ENCODE measurements at places on chromosomes 3 and 15.
A peak's percentile ranks its signal among the peaks of the same experiment; 100 is the strongest.

DNA sequence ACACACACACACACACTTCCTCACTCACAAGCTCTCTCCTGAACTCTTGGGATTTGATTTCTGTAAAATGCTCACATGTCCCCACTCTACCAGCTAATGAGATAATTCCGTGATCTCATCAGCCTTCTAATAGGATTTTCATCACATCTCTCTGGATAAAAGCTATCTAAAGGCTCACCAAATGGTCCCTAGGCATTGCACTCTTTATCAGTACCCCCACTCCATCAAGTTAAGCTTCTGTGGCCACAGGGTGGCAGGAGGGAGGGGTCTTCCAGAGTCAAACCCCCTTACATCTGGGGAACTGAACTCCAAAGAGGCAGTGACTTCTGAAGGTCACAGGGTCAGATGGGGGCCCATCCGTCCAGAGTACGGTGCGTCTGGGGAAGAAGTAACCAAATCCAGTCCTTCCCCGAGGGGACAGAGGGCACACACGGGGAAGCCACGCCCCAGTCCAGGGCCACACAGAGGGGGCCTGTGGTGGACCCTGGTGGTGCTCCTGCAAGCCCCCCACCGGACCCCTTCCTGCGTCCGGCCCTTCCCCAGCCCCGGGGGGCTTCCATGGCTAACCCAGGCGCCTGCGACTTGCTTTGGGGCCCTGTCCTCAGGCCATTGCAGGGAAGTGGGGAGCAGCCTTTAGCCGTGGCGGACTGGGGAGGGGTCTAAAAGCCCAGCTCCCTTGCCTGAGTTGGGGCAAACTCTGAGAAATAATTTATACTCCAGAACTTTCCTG is 25.5 kb downstream of the CPN2 start:
- no peak for DNase-seq

GRCh38 chr15:49808341-49808740 is 187.5 kb downstream of the DTWD1 start:
- no peak for DNase-seq

GRCh38 chr15:27601239-27601960 is 497.7 kb downstream of the OCA2 start:
- no peak for DNase-seq

DNA sequence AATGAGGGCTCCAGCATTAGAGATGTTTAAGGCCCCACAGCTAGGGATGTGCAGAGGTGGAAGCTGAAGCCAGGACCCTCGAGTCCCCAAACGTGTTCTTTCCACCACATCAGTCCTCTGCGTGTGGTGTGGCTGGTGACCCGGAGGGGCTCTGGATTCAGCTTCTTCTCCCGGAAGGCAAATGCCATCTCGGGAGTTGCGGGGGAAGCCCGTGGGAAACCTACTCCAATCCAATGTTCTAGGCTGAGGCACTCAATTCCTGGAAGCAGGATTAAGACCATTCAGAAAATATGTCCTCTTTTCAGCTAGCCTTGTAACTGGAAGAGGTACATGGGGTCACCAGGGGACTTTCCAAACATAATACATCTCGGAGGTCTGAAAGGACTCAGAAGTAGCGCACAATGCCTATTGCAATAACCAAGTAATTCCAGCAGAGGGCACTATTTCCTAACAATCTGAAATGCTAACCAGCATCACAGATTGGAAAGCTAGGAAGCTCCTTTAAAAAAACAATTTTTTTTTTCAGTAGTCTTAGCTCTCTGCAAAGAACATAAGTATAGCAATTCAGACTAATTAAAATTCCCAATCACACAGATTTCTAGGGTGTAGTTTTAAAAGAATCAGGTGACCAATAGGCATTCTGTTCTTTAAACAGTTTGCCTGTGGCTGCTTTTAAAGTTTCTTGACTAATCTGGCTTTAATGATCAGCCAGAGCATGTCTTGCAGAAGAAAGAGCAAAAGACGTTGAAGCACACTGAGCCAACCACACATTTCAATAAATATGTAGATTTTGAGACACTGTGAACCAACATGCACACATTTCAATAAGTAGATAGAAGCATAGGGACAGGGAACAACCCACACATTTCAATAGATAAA is 36.1 kb downstream of the BNC1 start:
- peak; percentile 25 for DNase-seq

DNA sequence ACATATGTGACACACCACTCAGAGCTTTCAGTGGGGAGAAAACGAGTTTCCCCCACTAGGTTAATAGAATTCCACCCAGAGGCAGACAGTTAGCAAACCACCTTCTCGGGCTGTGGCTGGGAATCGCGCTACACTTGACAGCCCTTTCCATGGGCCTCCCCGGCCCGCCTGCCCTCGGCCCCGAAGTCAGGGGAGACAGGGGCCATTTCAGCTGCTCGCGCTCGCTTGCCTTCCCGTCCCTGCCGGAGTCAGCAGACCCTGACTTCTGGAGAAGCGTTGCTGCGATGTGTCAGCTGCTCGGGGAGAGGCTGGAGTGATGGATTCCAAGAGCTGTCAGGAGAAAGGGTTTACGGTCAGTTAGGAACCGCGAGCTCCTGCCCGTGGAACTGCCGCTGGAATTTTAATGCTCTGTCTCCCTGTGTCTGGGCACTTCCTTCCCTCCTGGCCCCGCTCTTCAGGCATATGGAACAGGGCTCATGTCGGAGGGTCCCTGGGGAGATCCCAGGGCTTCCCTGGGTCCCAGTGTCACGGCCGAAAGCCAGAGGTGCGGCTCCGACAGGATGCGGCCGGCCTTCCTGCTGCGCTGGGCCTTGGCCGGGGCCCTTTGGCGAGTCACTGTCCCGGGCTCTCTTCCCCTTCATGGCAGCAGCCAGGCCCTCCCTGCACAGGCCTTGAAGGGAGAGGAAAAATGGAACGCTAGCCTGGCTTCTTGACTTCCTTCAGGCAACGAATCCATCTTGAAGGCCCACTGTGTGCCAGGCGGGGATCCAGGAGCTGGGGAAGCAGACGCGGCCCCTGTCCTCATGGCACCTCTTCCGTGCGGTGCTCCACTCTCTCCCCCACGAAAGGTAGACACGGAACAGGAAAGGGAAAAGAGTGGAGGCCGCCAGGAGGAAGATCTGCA is 38.4 kb upstream of the VPS8 start:
- DNase-seq = no peak

DNA sequence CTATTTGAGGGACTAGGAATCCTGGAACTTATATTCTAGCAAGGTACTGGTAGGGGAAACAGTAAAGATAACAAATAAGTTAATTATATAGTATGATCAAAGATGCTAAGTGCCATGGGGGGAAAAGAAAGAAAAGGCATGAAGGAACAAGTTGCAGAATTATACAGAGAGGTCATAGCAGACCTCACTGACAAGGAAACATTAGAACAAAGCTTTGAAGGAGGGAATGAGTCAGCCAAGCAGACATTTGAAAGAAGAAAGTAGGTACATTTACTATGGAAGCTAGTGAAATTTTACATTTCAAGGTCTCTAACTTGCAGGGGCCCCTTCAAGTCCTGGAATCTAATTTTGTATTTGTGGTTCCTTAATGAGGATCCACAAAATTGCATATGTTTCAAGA is 57.2 kb upstream of the TIPARP start:
- DNase-seq = no peak

- DNase-seq = no peak
These were observed 66.0 kb downstream of the SPTSSB start for GRCh38 chr3:161305095-161305991.

DNA sequence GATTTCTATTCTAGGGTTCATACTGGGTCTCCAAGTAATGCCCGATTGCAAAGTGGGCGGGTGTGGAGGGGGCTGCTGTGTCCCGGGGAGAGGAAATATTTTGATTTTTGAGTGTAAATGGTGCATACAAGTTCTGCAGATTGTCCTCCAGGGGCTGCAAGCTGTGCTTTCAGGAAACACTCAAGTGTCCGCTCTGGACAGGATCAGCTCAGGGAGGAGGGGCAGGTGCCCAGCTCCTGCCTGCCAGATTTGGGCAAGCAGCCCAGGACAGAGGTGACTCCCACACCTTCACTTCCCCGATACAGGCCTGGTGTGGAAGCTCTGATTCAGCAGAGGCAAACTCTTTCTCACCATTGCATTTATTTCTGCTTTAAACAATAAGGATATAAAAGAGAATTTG is 142.7 kb downstream of the ALDH1A2 start:
- no peak for DNase-seq

GRCh38 chr3:142976621-142977398 is 13.3 kb upstream of the PAQR9 start:
- no peak for DNase-seq

- no peak for DNase-seq
These were observed 323.5 kb downstream of the RORA start for GRCh38 chr15:60905587-60905986.

GRCh38 chr3:4401441-4401840 is 65.6 kb downstream of the SUMF1 start:
- DNase-seq = no peak

DNA sequence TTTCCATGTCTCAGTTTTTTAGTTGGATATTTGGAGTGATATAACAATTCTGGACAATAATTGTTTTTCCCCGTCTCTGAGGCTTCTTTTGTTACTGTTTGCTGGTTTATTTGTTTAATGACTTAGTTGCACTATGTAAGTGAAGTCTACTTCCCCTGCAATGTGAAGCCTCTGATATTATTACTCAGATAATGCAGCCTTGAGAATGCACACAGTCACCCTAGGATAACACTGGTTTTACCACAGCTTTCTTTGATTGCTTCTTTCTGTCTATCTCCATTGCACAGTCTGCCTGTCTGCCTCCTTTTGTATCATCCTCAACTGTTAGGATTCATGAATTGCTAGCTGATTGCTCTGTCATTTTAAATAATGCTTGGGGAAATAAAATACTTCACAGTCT is 208.7 kb upstream of the ROBO1 start:
- no peak for DNase-seq

- DNase-seq = no peak
These were observed 11.6 kb upstream of the EPB42 start for GRCh38 chr15:43232289-43232874.

DNA sequence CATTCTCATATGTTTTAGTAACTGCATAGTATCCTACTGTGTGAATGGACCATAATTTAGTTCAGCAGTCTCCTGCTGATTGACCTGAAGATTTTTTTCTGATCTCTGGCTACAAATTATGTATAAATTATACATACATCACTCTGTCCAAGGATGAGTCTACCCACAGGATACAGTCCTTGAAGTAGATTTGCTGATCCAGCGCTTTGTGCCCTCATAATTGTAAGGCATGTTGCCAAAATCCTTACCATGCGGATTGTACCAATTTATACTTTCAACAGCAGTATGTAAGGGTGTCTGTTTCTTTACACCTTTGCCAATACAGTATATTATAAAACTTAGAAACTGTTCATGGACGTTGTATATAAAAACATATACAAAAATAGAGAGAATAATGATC is 46.5 kb downstream of the ACAA1 start:
- DNase-seq = no peak

GRCh38 chr3:119810018-119810435 is 28.1 kb downstream of the NR1I2 start:
- no peak for DNase-seq

GRCh38 chr15:96732704-96733103 is 402.2 kb downstream of the NR2F2 start:
- no peak for DNase-seq

DNA sequence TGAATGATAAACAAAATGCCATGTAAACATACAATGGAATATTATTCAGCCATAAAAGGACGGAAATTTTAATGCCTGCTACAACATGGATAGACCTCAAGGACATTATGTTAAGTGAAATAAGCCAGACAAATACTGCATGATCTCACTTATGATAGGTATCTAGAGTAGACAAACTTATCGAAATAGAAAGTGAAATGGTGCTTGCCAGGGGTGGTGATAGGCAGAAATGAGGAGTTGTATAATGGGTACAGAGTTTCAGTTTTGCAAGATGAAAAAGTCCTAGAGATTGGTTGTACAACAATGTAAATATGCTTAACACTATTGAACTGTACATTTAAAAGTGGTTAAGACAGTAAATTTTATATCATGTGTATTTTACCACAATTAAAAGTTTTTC is 287.8 kb downstream of the ERC2 start:
- no peak for DNase-seq

- peak; percentile 36 for DNase-seq
These were observed 279.1 kb upstream of the THRB start for GRCh38 chr3:24773798-24774197.

GRCh38 chr3:161274691-161275298 is 53.7 kb downstream of the NMD3 start:
- no peak for DNase-seq

- no peak for DNase-seq
These were observed 486.3 kb upstream of the PROK2 start for GRCh38 chr3:72271216-72271615.

GRCh38 chr3:36729204-36730056 is 34.9 kb downstream of the DCLK3 start:
- DNase-seq = no peak

DNA sequence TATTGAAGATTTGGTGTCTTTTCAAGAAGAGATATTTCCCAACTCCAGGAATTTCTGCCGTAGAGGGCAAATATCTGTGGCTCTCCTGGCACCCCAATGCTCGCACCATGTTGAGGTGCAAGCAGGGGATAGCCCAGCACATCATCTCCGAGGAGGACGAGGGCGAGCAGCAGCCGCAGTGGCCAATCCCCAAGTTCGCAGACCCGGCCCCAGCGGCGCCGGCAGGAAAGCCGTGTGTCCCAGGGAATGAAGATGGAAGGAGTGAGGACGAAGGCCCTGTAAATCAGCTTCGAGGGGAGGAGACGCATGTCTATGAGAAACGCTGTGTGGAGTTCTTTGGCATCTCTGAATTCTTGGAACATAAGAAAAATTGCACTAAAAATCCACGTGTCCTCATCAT is 213.4 kb upstream of the UBE2E2 start:
- no peak for DNase-seq

- DNase-seq = no peak
These were observed 87.4 kb downstream of the FNDC3B start for GRCh38 chr3:172126741-172127140.

DNA sequence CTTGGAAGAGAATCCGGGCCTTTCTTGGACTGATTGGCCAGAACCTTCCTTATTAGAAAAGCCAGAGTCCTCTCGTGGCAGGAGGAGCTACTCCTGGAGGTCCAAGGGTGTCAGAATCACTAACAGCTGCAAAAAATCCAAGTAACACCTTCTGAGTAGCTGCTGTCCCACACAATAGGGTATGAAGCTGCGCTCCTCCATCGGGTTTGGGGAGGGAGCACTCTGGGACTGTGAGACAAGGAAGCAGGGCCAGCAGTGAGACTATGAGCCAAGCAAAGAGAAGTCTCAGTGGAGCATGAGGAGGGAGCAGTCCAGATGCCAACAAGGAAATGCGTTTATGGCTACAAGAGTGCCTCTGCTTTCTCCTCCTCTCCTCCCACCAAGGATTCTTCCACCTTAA is 21.7 kb downstream of the SEMA3G start:
- DNase-seq = no peak
